NCI-H446 treated with DMSO at 0.1 percent for 48 hours (cell line): ENCODE measurements at places on chromosomes 6 and 20.
A peak's percentile ranks its signal among the peaks of the same experiment; 100 is the strongest.

DNA sequence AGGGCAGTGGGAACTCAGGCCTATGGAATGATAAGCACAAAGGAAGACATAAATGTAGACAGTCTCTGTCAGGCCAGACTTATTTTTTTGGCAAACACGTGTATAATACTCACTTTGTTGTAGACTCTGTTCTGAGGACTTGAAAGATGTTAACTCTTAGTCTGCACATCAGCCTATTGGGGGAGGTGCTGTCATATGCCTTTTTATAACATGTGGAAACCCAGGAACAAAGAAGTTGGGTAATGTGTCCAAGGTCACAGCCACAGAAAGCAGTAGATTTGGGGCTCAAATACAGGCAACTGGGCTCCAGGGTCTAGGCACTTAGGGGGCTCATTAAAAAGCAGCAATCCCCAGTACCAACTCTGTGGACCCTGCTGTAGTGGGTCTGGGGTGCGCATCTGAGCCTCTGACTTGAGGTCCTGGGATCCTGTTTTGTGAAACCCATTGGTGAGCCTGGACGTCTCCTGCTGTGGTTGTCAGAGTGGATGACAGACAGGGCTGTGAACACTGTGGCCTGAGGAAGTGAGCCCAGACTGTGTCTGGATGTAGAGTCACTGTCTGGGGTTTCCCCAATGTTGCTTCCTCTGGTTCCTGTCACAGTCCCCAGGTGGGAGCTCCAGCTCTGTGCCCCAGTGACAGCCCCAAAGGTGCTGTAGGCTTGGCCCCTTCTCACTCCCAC lies 50.0 kb downstream of the CDH26 start:
- no peak for DNase-seq

- no peak for DNase-seq
These were observed 152.0 kb downstream of the TSHZ2 start for GRCh38 chr20:53124075-53124551.

- no peak for DNase-seq
These were observed 597.9 kb downstream of the COL12A1 start for GRCh38 chr6:74607934-74608333.

- DNase-seq = no peak
These were observed 184.5 kb upstream of the RAB32 start for GRCh38 chr6:146359131-146359530.

- no peak for DNase-seq
These were observed 6.0 kb downstream of the CEP85L start for GRCh38 chr6:118645395-118645794.

GRCh38 chr6:104527761-104528415 lies 331.8 kb downstream of the HACE1 start:
- peak; percentile 77 for DNase-seq

- no peak for DNase-seq
These were observed 25.3 kb upstream of the CCND3 start for GRCh38 chr6:41966961-41967311.

DNA sequence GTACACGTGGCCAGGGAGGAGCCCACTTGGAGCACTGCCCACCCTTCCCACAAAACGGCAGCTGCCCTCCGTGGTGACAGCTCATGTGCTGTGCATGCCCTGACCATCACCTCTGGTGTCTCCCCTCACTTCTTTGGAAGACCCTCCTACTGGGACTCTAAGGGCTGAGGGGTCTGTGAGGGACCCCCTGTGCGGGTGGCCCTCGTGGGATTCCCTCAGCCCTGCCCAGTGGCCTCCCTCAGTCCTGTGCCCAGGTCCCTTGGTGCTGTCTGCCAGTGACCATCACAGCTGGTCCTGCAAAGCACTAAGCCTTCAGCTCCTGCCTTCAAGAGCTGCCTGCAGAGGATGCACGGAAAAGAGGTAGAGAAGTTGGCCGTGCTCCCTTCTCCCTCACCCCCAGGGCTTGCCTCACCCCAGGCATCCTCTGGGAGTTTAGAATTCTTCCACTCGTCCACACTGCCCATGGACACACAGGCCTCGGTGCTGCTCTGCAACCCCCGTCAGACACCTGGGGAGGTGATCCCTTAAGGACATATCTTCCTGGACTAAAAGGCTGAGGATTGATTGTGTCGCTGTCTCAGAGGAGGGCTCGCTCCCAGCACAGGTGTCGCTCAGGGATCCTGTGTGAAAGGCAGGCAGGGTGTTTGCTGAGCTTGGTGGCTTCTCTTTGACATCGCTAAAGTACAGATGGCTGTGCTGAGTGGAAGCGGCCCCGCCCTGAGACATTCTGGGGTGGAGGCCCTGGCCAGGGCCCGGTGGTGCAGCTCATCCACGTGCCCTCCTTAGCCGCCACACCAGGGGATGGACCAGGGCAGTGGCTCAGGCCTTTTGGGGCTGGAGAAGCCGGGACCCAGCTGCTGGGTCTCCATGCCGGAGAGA lies 119.5 kb upstream of the FRMD1 start:
- DNase-seq = no peak

DNA sequence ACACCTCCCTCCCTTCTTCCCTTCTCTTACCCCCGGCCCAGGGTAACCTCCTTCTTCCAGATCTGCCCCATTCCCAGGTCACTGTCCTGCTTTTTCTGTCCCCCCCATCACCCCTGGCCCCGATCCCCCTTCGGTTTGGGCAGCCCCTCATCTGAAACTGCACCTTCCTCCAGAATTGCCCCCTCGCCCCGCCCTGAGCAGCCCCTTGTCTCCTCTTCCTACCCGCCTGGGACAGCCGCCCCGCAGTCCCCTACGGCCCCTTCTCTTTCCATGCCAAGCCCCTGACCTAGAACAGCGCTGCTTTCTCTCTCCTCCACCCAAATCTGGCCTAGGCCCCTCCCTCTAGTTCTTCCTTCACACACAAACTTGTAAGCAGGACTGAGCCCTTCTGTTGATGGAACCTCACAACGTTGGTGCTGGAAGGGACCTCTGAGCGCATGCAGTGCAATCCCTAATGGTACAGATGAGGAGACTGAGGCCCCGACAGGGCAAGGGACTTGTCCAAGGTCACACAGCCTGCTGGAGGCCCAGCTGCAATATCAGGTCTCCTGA lies 630 bp downstream of the PPP2R5D start:
- no peak for DNase-seq

DNA sequence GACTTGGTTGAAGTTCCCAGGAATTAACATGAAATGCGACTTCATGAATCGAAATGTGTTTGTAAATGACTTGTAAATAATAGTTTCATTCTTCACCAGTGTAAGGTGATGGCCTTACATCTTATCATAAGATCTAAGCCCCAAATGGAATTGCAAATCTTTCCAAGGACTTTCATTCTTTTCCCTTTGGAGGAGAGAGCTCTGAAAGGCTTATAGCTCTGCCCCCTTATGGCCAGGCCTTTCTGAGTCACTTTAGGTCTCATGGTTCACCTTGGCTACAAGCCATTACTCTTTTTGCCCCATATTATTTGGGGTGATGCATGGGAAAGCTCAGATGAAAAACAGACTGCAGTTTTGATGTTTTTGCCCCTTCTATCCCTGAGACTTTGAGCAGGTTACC lies 209.1 kb upstream of the BMP2 start:
- no peak for DNase-seq

GRCh38 chr20:36784116-36784515 lies 10.6 kb upstream of the DSN1 start:
- DNase-seq = no peak

DNA sequence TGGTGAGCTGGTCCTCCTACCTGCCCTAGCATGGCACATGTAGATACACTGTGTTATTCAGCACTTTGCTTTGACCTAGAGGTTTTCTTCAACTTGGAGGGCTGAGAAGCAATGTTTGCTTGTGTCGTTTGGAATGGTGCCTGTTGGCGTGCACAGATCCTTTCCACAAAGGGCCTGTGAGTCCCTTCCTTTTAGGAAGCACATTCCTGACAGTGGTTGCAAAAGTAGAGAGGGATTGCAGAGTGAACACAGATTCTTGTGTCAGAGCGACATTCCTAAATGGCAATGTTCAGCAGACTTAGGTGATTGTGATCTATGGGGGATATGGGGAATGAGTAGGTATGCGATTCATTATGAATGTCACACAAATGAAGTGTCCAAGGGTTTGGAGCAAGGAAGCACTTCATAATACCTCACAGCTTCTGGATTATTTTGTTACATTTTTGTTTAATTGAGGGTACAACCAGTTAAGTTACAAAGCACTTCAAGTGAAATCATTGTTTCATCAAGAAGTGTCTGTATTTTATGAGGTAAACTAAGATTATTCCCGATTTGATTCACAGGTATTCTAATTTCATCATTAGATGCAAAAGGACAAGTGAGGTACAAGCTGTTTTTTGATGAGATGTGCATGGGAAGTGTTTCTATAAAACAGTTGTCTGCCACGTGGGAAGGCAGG lies 713 bp upstream of the RNF144B start:
- no peak for DNase-seq

- DNase-seq = no peak
These were observed 338.5 kb downstream of the CD83 start for GRCh38 chr6:14455876-14456648.

DNA sequence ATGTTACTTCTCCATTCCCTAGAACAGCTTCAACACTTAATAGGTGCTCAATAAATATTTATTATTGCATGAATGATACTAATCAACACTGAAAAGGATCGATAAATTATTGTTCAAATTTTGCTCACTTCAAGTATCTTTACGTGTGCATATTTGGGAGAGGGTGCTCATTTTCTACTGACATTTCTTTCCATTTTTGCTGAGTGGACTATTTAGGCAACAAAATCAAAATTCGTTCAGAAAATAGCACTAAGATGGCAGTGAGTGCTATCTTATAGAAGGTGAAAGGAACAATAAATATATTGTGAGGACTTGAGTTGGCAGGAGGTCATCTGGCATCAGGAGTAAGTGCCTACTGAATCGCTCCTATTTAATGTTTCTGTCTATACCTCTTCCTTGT lies 501.9 kb upstream of the IRAK1BP1 start:
- DNase-seq = no peak

- no peak for DNase-seq
These were observed 249.7 kb downstream of the TTLL2 start for GRCh38 chr6:167574431-167575151.

DNA sequence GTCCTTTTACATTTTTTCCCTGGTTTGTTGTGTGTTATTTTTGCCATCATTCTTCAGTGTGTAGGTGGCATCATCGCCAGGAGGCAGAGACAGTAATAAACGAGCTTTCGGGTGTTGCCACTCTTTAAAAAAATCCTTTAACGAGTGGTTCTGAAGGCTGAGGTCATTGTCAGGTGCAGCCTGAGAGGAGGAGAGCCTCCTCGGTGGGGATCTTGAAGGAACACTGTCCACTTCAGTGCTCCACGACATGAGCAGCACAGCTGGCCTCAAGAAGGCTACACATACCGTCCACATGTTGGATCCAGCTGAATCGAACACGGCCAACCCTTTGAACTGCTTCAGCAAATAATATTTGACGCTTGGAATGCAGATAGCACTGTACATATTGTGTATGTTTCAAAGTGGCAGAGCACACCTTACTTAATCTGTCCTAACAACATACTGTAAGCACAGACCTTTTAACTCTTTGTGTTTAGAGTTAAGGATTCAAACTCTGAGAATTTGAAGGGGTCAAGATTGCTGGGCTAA lies 48.0 kb upstream of the FOXQ1 start:
- no peak for DNase-seq

GRCh38 chr6:136613477-136613876 lies 63.3 kb upstream of the MAP7 start:
- no peak for DNase-seq
